Right hindlimb (tissue), 1 donor: ENCODE measurements at places on chromosomes 3 and 15.

DNA sequence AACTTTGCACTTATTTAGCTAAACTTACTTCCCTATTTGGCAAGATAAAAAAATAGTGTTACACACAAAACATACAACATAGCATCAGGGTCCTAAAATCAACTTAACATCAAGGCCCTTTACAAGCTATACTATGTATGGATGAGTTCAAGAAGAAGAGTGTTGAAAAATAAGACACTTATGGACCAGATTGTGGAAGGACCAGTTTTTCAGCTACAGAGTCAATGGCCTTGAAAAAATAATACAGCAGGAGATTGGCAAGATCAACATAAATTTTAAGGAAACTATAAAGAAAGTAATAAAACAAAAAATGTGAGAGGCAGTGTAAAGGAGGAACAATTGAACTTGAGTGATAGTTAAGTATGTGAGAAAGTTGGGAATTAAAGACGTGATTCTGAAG, 66.3 kb upstream of the BBX start:
- DNase-seq: no peak

GRCh38 chr15:56586206-56586605, 121.3 kb upstream of the MNS1 start:
- DNase-seq: no peak

DNA sequence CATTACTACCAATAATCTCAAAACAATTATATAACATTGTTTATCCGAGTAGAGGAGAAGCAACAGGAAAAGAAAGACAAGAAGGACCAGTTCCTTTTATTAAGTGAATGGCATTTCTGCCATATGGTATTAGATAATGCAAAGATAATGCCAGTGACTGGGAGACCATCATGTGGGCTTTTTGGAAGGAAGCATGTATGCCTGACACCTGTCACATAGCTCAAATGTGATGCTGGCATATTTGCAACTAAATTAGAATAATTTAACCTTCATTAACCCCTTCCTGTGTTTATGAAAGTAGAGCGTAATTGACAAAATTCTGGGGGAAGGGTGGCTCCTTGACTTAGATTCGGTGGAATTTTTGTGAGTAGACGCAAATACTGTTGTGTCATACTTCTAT, 733.0 kb downstream of the TUSC7 start:
- no peak for DNase-seq

DNA sequence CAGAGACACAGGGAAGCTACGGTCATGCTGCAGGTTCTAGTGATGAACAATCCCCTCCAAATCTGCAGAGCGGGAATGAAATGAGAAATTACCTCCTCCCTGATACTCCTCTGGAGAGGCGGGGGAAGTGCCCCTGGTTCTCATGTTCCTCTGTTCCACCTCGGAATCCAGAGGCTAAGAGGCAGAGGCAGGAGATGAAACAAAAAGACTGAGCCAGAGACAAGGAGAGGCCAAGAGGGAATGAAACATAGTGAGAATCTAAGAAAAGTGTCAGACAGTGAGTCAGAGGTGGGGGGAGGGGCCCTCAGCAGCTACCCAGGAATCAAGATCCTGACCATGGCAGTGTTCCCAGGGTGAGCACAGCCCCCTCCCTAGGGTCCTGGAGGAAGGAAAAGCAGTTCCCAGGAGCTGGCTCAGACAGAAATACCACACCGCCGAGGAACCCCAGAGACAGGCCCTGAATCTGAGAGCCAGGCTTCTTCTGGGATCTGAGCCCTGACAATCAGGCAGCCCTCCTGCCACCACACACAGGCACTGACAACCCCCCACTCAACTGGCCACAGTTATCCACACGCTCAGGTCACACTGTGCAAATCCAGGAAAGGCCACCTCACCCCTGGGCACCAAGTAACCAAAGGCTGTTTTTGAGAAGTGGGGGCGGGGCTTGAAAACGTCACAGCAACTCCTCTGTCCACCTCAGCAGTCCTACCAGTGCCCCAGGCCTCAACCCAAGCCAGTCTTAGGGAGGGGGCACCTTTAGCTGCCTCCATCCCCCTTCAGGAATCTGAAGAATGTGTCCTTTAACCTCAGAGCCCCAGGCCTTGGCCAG, 2.4 kb downstream of the CSRNP1 start:
- peak; percentile 88 for DNase-seq

DNA sequence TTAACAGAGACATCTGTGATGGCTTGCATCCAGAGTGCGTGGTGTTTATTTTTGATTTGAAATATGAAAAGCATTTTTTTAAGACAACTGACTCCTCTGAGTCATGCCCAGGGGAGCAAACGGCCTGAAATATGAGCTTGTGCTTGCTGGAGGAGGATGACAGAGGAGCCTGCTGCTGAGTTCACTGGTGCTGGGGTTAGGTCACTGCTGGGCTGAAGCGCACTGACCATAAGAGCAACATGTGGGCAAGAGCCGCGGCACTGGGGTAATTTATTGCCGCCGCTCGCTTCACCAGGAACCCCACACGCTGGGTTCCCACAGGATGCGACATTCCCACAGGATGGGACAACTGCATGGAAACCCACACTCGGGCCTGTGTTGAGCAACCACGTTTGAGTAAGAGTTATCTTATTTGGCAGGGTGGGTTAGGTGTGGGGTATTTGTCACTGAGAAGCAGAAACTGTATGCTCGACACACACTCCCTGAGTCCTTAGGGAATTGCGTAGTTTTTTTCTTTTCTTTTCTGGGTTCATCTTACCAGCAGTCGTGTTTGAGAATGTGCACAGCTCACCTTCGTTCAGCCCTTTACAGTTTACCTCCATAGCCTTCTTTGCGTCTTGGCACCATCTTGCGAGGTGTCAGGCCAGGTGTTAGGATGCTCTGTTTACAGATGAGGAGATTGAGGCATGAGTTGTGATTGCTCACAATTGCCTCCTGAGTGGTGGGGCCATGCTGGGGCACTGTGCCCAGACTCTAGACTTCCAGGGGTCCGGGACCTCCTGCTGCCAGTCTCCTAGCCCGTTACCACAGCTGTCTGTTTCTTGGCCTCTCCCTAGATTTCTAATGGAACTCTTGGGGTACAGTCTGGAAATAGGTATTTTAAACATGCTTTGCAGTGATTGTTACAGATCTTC, 60.4 kb downstream of the SMAD3 start:
- DNase-seq: peak; percentile 89

DNA sequence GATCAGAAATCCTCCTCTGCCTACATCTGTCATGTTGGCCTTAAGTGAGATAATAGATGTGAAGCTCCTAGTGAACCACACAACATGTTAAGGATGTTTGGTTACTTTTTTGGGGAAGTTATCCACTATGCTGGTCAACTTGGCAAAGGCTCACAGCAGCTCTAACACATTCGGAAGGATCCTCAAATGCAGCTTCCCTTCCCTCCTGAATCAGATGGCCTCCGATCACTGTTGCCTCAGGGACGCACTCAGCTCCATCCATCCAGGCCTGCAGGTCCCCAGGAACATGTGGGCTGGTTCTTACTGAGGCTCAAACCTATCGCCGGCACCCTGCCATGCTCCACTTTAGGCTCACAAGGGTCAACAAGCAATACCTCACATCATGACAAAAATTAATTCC, 67.9 kb downstream of the CORO2B start:
- DNase-seq: no peak

- no peak for DNase-seq
Observed at GRCh38 chr3:142916605-142917004, 27.7 kb upstream of the PCOLCE2 start.

- DNase-seq: no peak
Observed at GRCh38 chr3:178140531-178141304, 395.5 kb upstream of the KCNMB2 start.

GRCh38 chr3:120684896-120685295, 2.9 kb upstream of the HGD start:
- DNase-seq: no peak

DNA sequence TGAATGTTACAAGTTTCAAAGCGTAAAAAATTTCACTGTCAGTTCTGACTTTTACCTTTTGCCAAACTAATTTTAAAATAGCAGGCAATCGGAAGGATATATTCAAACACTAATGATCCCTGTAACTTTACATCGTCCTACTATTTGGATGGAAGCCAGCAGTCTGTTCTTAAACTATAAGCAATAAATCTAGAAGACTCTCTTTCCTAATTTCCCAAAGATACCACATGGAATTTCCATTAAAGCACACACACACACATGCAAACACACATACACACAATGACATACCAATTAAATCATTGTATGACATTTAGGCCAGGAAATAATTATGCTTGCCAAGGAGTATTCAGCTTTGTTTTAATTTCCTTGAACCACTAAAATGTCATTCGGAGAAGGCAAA, 32.0 kb downstream of the IL17RD start:
- DNase-seq: no peak

GRCh38 chr3:100915706-100916495, 77.3 kb downstream of the ABI3BP start:
- DNase-seq: no peak

DNA sequence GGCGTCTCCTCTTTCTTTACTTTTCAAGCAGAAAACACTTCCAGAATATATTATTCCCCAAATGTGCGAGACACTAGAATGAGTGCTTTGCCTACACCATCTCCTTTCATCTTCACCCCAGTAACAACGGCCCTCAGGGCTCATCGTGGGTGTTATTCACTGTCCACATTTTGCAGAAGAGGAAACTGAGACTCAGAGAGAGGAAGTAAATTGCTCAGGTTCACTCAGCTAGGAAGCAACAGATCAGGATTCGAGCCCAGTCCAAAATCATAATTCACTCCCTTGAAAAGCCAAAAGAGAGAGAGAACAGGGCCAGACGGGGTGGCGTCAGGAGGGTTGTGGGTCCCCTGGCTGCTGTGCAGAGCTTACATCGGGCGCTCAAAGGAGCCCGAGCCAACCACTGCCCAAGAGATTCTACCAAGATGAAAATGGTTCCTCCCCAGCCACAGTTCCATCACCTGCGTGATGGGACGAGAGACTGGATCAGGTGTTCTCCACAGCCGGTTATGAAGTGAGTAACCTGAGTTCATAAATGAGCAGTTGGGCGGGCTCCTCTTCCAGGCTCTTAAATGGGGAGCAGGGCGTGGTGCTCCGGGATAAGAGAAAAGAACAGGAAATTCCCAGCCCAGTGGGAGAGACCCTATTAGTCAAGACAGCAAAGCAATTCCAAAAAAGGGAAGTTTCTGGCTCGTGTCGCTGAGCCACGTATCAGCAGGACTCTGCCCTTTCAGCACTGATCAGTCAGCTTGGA, 48.6 kb upstream of the FLNB start:
- DNase-seq: no peak

GRCh38 chr15:77037388-77038209, 33.3 kb downstream of the TSPAN3 start:
- DNase-seq: no peak

GRCh38 chr15:65450556-65450955, 27.8 kb upstream of the IGDCC4 start:
- no peak for DNase-seq

DNA sequence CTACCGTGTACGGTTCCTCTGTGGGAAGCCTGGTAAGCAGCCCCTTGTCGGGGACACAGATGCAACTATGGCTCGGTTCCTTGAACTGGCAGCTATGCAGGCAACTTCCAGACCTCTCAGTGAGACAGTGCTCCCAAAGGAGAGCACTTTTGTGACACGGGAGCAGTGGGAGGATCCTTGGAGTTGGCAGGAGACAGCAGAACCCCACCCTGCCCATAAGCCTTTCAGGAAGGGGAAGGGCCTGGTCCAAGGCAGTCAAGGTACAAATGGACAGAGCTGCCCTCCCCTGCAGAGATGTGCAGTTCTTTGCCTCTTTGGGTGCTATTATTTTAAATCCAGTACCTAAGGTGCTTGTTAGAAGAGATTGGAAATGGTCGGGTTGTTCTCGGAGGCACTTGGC, 94.5 kb downstream of the MESD start:
- DNase-seq: peak; percentile 29

GRCh38 chr3:38623539-38623938, 25.9 kb downstream of the SCN5A start:
- DNase-seq: no peak

DNA sequence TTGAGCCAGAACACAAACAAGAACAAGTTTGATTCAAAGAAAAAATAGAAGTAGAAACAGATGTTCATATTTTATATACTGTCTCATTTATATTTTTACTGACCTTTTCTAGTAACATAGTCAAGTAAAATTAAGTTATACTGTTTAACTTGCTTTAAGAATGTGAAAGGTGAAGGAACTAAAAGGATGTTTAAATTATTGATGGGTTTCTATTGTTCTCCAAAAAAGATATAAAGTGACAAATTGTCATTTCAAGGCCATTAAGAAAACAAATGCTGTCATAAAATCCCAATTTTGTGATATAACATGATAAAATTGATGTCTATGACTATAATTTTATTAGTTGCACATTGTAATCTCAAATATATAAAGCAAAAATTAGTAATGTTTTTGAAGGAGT, 7.3 kb downstream of the GPR149 start:
- no peak for DNase-seq

DNA sequence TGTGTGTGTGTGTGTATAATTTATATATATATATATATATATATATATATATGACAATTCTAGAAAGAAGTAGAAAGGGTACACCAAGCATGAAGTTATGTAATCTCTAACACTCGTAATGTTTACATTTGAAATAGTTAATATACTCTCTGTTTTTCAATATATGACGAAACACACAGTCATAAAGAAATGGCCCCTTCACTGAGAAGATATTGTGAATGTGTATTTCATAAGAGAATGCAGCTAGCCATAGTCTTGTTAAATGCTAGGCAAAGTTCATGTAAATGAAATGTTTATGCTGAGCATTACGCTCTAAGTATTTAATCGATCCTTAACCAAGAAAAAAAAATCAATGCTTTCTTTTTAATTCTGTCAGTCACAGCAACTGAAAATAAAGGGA, 154.7 kb upstream of the TSPAN3 start:
- DNase-seq: no peak

- no peak for DNase-seq
Observed at GRCh38 chr15:35151782-35152181, 66.7 kb upstream of the NANOGP8 start.

DNA sequence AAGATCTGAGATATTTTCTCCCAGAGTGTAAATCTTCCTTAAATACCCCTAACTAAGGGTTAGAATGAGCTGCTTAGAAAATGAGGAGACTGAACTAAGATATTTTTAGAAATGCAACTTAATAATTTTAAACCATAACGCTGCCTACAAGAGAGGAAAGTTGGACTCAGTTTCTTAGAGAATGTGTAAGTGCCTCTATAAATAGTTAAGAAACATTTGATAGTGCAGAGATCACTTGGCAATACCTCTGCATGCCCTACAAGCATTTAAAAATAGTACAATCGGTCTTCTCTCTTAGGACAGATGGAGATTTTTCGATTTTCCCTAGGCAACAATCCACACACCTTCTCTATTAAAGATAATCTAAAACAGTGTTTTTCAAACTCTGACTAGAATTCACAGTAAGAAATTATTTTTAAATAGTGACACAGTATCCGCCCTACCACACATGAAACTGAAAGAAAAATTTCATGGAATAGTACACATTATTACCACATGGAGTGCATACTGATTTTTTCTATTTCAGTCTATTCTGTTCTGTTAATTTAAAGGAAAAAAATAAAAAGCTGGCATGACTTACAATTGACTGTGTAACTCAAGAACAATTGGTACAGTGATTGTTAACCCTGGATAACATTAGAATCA, 83.2 kb downstream of the GADL1 start:
- no peak for DNase-seq
